Midbrain (tissue), 1 donor: ENCODE measurements at places on chromosomes 2 and 18.

GRCh38 chr18:68102117-68102516, 585.6 kb upstream of the DSEL start:
- DNase-seq = no peak

GRCh38 chr2:74036450-74037195, 51.9 kb downstream of the TET3 start:
- no peak for DNase-seq

- DNase-seq = no peak
Measured at GRCh38 chr2:149075853-149076252, 37.4 kb downstream of the LYPD6B start.

DNA sequence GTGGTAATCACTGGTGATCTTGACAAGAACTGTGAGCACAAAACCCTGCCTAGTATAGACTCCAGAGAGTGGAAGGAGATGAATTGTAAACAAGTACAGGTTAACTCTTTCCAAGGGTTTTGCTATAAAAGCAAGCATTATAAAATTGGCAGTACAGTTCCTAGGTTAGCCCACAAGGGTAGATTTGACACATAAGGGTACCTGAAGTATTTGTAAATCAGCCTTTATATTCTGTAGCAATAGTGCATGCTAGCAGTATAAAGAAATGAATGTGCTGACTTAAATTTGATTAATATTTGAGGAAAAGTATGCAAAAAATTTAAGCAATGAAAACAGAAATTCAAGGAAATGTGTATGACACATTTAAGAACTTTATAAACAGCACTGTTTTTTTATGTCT, 42.4 kb downstream of the SP3 start:
- no peak for DNase-seq

DNA sequence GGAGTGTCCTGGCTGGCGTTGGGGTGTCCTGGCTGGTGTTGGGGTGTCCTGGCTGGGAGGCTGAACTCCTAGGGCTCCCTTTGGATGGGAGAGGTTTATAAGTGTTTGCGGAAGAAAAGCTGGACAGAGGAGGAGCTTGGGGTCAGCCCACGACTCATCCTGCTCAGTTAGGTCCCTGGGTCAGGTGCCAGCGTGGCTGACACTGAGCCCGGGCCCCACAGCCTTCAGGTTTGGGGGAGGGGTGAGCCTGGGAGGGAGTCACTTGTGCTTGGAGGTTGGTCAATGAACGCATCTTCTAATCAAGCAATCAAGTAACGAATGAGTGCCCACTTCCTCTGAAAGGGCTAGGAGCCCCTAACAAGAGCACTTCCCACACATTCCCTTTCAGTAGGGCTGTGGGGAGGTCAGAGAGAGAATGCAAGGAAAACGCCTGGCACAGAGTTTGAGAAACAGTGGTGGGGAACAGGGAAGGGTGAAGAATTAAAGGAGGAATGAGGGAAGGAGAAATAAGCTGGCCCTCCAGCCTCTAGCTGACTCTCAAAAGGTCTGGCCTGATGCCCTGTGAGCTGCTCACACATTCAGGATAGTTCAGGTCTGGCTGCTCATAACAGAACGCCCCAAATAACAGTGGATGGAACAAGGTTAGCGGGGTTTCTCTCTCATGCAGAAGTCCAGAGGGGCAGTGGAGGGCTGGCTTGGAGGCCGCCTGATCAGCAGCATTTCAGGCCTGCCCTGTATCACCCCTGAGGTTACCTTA, 670 bp downstream of the KCNIP3 start:
- no peak for DNase-seq

DNA sequence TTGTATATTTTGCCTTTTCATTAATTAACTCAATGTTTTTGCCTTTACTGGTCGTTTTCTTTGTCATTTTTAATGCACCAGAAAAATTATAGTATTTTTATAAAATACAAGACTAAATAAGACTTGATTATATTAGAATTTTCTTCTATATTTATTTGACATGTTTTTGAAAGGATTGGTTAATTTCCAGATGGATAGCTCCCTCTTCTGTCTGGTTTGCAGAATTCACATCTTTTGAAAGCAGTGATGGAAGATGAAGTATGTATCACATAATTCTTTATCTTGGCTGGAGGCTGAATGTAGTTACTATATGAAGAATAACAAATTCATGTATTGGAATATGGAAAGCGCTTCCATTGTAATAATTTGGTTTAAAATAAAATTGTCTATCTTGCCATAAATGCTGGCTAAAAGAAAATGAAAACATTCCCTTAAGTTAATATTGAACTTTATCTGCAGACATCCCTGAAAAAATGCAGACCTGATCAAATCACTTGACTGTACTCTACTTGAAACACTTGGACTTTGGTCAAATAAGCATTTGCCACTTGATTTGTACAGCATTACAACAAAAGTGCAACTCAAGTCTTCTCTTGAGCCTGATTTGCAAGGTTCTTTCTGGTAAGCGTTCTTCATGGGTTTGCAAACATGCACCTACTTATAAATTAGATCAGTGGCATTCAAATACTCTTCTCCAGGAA, 86.3 kb upstream of the EFEMP1 start:
- peak; percentile 60 for DNase-seq

DNA sequence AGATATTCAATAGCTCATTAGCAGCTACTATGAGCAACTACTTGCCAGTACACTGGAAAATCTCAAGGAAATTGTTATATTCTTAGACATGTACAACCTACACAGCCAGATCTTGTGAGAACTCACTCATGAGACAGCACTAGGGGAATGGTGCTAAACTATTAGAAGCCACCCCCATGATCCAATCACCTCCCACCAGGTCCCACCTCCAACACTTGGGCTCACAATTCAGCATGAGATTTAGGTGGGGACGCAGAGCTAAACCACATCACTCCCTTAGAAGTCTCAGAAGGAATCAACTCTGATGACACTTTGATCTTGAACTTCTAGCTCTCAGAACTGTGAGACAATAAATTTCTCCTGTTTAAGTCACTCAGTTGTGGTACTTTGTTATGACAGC, 418.3 kb upstream of the SPHKAP start:
- DNase-seq = no peak

GRCh38 chr2:215572341-215572848, 136.5 kb upstream of the FN1 start:
- DNase-seq = no peak

DNA sequence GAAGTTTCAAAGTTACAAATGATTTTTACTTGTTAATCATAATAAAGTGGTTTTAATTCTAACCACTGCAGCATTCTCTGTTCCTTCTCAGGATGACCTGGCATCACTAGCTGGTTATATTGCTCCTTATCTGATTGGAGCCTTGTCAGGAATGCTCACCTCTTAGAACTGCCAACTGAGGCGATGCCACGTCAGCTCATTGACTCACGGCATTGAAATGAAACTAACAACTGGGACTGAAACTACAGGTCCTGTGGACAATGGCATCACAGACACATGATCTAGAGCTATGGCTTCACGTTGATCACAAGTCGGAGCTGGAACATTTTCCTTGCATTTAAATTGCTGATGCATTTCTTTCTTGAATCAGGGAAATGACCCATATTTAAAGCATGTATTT, 54.9 kb upstream of the MAP2 start:
- DNase-seq = no peak

DNA sequence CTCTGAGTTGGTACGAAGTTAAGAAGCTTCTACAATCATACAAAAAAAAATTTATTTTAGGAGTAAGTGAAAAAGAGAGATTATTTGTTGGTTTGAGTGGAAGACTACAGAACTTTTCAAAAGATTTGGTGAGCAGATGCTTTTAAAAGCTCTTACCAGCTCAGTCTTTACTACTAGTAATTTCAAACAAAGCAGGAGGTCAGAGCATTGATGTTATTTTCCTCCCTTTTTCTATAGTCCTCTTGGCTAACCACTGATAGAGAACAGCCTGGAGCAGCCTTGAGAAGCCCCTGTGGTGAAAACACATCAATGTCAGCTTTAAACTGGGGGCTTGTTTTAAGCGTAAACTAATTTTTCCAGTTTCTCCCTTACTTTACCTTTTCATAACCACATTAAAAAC, 559.3 kb upstream of the CDH2 start:
- DNase-seq = no peak

DNA sequence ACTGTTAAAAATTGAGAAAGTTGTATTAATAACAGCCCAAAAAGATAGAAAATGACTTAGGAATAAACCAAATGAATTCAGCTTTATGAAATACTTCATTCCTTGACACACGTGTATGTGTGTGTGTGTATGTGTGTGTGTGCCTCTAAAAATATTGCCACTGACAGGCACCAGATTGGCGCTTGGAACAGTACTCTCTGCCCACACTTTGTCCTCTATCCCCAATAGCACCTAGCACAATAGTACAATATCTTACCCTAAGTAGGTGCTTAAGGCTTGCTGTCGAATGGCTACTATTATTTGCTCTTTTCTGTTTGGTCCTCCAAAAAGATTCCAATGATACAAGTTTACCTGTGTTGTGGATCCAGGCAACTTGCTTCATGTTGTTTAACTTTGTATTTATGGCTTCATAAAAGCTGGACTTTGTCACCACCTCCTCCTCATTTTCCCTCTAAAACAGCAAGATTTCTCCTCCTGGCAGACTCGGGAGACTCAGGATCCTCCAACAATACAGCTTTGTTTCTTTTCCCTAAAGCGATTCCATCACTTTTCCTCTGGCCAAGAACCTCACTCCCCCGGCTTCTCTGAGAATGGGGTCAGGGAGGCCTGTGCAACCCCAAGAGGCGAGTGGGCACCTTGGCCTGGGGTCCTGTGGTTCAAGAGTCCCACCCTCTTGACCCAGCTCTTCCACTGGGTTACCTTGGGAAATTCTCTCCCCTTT, 43.3 kb upstream of the LCLAT1 start:
- no peak for DNase-seq

DNA sequence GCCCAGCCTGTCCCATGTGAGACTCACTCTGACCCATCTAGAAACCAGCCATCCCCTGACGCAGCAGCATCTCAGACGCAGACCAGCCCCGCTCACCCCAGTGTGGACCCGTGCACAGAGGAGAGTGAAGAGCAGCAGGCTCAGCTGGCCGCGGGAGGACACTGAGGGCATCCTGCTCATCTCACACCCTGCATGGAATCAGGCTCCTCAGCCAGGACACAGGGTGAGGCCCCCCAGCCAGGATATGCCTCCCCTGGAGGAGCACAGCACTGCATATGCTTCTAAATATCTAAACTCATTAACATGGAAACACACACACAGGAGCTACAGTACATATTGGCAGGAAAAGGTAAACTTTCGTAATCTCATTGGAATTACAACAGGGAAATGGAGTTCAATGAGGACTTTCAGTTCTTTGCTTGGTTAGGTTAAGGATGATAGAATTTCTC, 34.4 kb downstream of the NEMP2 start:
- DNase-seq = no peak

- DNase-seq = no peak
Measured at GRCh38 chr18:80179857-80180558, 67.3 kb downstream of the PARD6G start.

GRCh38 chr2:135257383-135258090, 205.4 kb downstream of the RAB3GAP1 start:
- DNase-seq = no peak

DNA sequence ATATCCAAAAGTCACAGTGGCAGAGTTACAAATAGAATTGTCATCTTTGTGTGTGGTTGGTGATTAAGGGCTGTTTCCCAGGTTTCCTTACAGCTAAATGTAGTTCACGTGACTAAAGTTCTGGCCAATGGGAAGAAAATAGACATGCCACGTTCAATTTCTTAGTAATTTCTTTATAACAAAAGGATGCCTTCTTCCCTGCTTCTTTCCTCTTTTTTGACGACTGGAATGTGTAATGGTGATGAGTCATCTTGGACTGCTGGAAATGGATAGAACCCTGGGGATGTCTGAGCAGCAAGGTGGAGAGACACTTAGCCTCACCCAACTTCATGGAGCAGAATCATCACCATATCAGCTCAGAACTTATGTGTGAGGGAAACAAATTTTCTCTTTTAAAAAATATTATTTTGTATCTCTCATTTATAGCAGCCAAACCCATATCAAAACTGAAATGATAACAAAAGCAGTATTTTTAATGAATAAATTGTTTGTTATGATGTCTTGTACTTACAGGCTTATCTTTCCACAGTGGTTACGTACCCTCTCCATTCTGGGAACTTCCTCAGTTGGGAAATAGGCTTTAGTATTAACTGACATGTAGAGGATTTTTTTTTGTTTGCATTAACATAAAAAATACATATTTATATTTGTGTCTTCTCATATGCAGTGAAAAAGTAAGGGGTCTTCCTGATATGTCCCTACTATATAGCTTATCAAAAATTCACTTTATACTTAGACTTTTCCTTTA, 91.1 kb upstream of the CDH2 start:
- no peak for DNase-seq

DNA sequence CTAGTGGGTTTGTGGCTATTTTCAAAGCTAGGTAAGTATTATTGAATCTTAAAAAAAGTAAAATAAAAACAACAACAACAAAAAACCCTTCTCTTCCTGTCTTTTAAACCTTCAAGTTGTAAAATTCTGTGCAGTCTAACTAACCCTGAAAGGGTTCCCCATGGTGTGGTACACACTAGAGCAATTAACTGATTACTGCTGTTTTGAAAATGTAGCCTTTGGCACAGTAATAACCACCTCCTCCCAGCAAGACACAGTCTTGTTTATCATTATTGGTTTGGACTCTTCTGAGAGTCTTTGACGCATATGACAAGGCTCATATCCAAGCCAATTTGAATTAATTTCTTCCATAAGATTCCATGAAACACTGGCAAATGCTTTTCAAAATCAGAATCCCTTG, 2184.6 kb upstream of the PIK3C3 start:
- no peak for DNase-seq

GRCh38 chr2:135685361-135685760, 56.3 kb upstream of the UBXN4 start:
- DNase-seq = no peak

DNA sequence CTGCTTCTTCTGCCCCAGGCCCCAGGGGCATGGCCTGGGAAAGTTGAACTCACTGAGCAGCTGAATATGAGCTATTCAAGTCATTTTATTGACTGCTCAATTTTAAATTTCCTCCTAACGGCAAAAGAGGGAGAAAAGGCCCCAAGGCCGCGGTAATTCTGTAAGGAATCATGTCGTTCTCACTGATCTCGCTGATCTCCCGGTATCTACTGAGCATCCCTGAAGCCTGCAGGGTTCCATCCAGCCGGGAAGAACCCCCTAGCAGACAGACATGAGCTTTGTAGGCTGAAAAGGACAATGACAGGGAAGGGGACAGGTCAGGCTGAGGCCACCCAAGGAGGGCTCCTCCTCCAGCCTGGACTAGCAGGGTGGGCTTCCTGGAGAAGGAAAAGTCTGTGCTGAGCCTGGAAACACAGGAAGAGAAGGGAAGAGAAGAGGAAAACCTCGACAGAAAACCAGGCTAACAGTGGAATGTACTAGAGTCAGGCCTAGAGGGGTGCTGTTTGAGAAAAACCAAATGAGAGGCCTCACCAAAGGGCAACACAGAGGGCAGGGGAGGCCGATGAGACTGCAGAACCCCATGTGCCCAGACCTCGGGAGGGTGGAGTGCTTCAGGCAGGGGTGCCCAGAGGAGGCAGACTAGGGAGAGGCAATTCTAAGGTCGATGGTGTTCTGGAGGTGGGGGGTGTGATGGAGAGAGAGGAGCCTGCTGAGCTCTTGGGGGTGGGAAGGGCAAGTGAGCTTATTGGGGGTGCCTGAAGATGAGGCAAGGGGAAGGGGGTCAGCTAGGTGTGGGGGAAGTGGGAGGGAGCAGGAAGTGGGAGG, 2.9 kb upstream of the NPPC start:
- DNase-seq = no peak
